ENCODE measurements at places on chromosomes 16 and 17.

- DNase-seq: no peak
Measured at GRCh38 chr17:17664064-17664452, 17.2 kb upstream of the RAI1 start.

- DNase-seq: no peak
Measured at GRCh38 chr16:28575446-28576109, 21.3 kb downstream of the SULT1A2 start.

DNA sequence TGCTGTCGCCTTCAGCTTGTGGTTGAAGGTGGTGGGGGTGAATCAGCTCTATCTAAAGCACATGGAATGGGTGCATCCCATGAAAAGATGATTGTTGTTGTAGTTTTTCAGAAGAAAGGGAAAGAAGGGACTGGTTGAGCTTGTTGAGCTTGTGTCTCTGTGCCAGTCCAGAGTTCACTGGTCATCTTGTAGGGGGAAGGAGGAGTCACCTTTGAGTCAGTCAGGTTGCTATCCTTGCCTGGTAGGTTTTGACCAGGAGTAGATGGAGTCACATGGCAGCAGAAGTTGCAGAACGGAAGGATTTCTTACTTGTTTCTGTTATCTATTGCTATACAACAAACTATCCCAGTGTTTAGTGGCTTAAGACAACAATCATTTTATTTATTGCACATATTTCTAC lies 73.3 kb downstream of the PLCG2 start:
- DNase-seq: no peak

- DNase-seq: no peak
Measured at GRCh38 chr17:17795296-17795695, 41.5 kb downstream of the SREBF1 start.

DNA sequence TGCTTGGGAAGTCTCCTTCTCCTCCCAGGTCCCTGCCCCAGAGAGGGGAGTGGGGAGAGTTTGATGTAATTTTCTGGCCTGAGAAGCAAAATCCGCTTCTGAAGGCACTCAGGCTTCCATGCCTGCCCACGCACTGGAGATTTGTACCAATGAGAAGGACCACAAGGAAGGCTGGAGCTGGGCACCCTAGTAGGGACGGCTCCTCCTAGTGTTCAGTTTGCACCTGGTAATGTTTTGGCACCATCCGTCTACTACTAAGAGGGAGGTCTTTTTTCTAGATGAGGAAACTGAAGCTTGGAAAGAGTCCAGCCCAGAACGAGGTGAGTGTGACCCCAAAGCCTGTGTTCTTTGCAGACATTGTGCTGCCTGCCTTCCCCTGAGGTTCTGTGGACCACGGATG lies 83.6 kb upstream of the NLRP1 start:
- no peak for DNase-seq

- no peak for DNase-seq
Measured at GRCh38 chr17:78862073-78863023, 21.7 kb upstream of the USP36 start.

Data from NCI-H748 treated with DMSO at 0.1 percent for 48 hours (cell line).